T-helper 2 cell (primary cell): ENCODE measurements at places on chromosomes 5 and 9.

DNA sequence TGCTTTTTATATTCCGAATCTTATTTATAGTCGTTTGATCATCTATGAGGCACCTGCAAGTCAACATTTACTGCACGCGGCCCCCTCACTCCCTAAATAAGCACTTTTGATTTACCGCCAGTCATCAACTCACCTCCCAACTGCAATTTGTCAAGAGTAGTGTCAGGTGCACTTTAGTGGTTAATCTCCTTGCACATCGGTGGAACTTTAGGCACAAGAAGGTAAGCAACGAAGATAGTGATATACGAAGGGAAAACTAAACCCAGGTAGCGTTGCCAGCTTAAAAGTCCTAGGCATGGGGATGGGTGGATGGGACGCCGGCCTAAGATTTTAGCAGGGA lies 513 bp upstream of the RNF180 start:
- no peak for DNase-seq

DNA sequence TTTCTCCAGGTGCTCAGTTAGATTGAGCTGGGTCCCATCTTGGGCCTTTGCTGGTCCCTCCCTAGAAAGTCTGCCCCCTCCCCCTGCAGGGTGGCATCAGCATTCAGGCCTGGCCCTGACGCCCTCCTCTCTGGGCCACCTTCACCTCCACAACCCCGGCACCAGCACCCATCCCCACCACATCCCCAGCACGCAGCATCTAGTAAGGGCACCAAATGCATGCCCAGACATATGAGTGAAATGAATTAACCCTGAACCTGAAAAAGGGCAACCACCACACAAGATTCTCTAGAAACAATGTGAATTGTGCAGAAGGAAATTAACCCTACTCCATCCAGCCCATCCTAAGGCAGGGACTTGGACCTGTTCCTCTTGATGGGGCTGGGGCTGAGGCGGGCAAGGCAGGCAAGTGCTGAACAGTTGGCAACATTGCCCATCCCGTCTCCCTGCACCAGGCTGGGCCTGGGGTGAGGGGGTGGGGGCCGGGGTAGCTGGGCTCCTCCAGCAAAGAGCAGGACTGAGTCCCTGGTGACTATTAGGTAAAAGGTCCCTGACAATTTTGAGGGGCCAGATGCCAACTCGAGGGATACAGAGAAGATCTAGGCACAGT lies 125.9 kb downstream of the KCNIP1 start:
- no peak for DNase-seq

DNA sequence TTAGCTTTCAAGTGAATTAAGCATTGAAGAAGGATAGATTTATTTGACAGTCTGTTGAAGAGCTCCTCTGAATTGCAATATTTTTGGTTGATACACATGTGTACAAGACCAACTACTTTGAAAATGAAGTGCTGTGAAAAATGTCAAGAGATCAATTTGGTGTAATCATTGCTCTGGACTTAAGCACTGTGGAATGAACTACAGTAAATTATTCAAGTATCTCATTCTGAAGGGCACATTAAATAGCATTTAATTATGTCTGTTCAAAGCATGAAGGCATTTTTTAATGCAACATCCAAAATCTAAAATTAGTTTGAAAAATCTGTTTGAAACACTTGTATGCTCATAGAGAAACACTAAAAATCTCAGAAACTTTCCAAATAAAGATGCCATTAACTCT lies 107.5 kb downstream of the CDH18 start:
- no peak for DNase-seq

DNA sequence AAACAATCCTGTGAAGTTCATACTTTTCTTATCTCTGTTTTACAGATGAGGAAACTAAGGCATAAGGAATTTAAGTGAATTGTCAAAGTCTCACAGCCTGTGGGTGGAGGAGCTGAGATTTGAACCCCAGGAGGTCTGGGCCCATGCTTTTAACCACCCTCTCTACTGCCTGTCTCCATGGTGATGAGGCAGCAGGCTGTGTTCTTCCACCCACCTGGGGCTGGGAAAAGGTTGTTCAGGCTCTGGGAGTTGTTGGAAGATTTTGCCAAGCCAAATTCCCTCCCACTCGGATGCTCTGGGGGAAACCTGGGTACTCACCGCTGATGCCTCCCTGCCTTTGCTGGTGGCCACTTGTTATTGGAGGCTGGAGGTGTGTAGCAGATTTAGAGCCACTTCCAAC lies 18.3 kb upstream of the SYNPO start:
- DNase-seq, result no peak

DNA sequence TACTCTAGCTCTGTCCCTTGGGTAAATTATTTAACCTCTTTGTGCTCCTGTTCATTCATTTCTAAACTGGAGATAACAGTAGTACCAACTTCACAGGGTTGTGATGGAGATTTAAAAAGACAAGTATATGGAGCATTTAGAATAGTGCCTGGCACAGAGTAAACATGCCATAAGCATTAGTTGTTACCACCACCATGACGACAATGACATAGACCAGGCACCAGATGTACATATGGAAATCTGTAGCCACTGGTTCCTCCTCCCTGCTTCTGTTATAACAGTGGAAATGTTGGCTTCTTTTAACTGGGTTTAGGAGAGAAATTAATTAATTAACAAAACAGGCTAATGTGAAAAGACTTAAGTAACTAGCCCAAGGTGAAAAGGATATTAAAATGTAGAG lies 217.5 kb downstream of the DENND1A start:
- no peak for DNase-seq

DNA sequence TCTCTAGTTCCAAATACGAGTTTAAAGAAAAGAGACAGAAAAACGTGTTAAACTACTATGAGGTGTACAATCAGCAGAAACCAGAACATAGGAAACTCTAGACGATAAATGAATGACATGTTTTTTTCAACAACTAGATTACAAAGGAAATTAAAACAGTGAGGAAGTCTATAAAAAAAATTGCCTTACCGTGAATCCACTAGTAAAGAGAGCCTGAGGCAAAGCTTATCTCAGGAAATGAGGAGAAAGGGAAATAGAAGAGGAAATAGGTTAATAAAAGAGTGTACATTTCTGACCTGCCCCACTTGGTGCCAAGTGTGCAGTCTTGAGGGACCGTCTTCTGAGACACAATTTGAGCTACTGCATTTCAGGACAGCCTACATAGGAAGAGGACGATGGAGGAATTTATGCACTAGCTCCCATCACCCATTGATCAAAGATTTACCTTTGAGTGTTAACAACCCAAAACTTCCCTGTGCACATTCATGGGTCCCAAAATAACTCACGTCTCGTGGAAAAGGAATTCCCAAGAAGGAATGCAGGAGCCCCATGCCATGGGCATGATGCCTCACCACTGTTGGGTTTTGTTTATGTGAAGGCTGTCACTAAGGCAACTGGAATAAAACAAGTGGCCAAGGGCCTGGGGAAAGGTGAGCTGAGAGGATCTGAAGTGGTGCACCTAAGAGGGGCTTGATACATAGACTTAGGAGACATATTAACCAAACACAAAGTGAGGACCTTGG lies 53.6 kb upstream of the SLC1A3 start:
- no peak for DNase-seq

DNA sequence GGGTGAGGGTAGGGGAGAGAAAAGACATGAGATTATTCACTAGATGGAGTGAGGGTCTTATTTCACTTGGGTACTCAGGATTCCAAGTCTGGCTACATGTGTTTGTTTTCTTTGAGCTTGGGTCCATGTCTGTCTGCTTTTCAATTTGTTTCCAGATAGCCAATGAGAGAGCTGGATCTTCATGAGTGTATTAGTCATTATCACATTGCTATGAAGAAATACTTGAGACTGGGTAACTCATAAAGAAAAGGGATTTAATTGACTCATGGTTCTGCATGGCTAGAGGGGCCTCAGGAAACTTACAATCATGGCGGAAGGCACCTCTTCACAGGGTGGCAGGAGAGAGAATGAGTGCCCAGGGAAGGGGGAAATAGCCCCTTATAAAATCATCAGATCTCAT lies 196.8 kb upstream of the TRIM32 start:
- no peak for DNase-seq

GRCh38 chr5:103472265-103472664 lies 90.3 kb downstream of the NUDT12 start:
- no peak for DNase-seq

DNA sequence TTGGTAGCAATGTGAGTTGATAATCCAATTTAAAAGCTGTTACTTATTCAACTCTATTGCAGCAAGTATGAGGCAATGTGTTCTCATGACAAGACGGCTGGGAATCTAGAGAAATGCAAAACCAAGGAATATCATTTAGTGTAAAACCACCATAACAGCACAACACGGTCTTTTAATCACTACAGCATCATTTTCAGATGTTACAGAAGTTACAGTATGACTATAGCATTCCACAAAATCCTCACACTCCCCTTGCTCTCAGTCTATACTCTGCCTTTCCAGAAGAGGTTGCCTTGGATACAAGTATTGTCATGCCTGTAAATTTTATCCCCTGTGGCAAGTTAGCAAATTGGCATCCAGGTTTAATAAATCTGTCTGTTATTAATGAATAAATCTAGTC lies 28.6 kb upstream of the TAS2R1 start:
- DNase-seq, result no peak

GRCh38 chr5:178434016-178434761 lies 156.0 kb downstream of the COL23A1 start:
- no peak for DNase-seq

DNA sequence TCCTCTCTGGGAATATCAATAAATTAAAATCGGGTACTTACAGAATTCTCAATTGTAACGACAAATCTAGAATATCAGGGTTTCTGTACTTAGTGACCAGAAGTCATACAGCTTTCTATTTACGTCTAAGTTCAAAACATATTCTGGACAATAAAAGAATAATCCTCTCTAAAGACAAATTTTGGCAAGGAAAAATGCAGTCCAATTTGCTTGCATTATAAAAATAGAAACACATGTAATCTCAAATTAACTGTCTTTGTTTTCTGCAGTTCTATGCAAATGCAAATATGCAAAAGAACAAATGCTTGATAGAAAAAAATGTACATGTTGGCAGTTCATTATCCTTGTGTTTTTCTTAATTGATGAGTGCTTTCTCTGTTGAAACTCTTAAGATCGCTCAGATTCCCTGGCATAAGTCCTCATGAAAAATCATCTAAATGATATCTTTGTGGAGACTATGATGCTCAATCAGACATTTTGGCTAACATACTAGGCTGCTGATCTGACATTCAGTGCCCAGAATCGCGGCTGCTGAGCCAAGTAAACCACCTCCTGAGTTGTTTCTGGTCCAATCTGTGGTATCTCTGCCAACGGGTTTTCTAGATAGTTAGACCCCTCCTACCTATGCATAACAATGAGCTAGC lies 990.1 kb upstream of the C9orf72 start:
- no peak for DNase-seq

GRCh38 chr9:130857864-130858738 lies 23.0 kb downstream of the ABL1 start:
- no peak for DNase-seq

GRCh38 chr5:75168026-75168735 lies 68.5 kb downstream of the ANKRD31 start:
- DNase-seq, result no peak

DNA sequence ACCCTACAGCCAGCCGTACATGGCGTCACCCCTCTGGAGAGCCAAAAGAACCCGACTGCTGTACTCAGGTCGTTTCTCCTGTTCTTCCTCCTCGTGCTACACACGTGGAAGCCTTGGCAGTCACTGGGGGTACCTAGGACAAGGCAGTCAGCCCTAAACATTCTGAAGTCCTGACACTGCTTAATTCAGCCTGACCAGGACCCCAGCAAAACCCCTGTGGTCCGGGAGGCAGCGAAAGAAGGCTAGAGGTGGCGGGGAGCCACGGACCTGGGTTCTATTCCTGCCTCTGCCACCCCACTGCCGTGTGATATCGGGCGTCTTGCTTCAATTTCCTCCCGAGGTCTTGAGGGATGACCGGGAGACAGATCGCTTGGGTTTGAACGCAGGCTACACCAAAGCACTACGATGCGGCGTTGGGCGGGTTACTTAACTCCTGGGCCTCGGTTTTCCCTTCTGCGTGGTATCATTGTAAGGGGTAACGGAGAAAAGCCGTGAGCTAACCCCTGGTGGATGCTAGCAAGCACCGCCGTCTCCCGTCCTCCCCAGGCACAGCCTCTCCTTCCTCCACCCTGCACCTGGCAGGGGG lies 429 bp upstream of the ARL10 start:
- DNase-seq, result no peak

GRCh38 chr5:19322716-19323485 lies 665.1 kb downstream of the CDH18 start:
- DNase-seq, result no peak

- no peak for DNase-seq
These were observed 13.2 kb upstream of the ADGRD2 start for GRCh38 chr9:124437086-124437485.

DNA sequence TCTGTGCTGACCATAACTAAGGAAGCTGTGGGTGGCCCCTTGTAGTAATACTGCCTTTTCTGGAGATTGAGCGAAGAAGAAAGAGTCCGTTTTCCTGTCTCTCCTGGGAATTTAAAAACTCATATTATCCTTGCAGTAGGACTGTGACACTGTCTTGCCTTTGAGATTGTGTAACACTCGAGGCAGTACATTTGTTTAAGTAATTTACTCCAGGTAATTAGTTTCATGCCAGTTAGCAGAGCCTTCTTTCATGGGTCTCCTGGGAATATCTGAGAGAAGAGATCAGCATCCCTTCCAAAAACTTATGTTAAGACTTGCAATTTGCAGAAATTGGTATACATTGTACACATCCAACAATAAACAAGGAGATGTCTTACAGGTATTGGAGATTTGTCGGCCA lies 405.6 kb downstream of the DMRT2 start:
- no peak for DNase-seq

GRCh38 chr5:158463938-158464337 lies 605.0 kb upstream of the CLINT1 start:
- no peak for DNase-seq

DNA sequence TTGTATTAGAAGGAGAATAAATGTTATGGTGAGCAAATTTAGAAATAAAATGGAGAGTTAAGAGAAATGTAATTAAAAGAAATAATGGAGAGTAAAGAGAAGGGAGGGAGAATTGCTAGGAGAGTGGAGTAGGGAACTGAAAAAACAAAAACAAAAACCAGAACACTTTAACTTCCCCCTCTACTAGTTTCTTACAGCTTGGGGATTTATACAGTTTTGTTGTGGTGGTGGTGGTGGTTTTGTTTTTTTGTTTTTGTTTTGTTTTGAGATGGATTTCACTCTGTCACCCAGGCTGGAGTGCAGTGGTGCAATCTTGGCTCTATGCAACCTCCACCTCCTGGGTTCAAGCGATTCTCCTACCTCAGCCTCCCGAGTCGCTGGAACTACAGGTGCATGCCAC lies 322.4 kb downstream of the TMEM167A start:
- peak; percentile 3 for DNase-seq
